Femur (tissue), 1 donor: ENCODE measurements at places on chromosomes 5 and 9.

DNA sequence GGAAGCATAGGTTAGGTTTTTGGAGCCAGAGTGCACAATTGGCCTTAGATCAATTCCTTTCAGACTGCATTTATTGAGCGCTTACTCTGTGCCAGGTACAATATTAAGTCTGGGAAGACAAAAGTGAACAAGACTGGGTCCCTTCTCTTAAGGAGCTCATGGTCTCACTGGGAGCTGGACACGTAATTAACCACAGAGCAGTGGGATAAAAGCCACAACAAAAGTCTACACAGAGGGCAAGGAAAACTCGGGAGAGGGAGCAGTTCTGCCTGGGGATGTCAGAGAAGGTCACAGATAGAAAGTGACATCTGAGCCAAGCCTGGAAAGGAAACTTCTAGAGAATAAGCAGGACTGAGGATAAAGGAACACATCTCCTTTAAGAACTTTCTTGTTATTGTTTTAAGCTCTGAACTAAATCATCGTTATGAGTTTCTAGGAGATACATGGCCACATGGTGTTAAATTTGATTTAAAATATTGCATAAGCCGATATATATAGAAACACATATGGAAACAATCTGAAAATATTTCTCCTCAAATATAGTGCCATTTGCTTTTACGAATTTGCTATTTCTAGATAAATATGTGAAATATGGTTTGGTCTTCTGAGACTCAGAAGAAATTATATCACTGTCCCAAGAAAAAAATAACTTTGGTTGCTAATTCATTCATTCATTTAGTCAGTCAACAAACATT is 40.1 kb upstream of the PDE8B start:
- DNase-seq: no peak

DNA sequence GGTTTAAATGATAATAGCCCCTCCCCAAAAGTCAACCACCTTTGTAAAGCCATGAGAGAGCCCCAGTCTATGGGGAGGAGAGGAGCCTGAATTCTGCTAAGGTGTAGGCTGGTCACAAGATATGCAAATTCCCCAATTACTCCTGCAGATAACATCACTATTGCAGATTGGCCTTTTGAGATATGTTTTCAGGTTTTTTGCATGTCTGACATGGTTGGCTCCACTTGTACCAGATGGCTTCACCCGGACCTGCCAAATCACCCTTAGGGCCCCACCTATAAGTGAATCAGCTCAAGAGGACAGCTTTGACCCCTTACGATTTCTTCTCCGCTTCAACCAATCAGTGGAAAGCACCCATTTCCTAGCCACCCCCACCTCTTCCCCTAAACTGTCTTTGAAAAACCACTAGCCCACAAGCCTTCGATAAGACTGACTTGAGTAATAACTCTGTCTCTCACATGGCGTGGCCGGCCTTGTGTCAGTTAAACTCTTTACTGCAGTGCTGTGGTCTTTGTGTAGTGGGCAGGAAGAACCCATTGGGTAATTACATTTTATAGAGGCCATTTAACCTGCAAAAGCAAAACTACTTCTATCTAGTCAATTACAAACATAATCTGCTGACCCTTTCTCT is 69.7 kb downstream of the PRLR start:
- DNase-seq: no peak

DNA sequence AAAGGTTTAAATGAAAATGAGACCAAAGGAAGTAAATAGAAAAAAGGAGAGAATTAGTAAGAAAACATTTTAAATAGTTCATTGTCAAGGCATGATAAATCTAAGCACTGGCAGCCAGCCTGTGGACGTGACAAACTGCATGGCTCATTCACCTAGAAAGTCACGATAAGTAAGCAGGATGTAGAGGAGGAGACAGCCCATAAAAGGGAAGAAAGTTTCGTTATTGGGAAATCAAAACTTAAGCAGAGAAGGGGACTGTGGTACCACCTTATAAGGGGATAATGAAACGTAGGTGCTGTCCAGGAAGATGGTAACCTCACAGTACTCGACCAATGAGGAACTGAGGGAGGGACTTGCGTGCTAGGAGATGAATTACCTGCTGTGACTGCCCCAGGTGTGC is 494.5 kb upstream of the GRAMD2B start:
- DNase-seq: no peak

GRCh38 chr9:29212397-29213387 is 1639.4 kb upstream of the C9orf72 start:
- peak; percentile 25 for DNase-seq

GRCh38 chr5:42422656-42423280 is 471 bp upstream of the GHR start:
- no peak for DNase-seq

GRCh38 chr5:171757853-171758535 is 27.6 kb upstream of the SMIM23 start:
- DNase-seq: no peak

DNA sequence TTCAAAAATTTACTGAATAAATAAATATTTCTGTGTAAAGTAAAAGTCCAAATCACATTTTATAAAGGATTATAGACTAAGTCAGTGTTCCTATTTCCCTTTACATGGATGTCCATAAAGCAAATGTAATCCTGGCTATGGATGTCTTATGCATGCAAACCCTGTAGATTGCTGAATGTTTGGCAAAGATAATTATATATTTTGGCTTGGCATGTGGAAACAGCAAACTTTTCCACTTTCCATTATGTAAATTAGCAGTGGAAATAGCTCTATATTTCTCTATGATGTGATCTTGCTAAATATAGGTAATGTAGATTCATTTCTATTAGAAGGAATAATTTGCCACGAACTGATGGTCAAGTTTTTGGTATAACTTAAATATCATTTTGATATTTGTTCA is 66.5 kb downstream of the CWC27 start:
- DNase-seq: no peak

GRCh38 chr5:30112867-30113266 is 1080.6 kb upstream of the CDH6 start:
- DNase-seq: no peak

- DNase-seq: no peak
Observed at GRCh38 chr9:87798261-87798833, 72.4 kb downstream of the CTSL start.

DNA sequence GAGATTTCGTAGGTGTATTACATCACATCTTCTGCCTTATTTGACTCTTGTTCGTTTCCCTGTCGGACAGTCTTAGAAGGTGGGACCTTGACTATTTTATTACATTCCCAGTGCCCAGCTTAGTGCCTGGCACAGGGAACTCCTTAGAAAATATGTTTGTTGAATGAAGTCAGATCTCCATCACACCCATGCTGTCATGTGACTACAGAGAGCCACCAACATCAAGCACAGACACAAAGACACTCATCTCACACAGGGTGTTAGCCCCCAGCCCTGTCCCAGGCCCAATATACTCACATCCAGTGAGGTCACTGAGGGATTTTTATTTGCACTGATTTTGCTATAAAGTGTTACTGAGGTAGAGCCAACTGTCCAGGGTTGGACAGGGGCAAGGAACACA is 692 bp upstream of the SRA1 start:
- DNase-seq: no peak

DNA sequence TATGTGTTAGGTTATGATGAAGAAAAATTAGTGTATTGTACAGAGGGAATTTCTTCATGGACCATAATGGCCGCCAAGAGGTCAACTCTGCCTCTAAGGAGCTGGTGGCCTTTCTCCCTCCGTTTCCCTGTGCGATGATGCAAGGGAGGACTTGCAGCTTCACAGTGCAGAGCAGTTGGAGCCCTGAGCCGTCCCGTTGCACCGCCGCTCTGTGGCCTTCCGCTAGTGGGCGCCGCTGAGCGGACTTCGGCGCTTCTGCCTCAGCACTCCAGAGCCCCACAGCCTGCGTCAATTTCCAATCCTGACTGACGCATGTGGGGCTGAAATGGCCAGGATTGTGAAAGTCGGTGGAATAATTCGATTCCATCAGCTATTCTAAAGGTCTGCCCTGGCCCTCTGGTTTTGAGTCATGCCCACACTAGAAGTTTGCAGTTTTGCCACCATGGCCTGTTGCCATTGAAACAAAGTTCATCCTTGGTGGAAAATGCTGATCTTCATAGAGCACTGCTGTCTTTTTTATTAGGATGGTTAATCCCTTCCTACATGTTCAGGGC is 22.7 kb upstream of the LECT2 start:
- no peak for DNase-seq

DNA sequence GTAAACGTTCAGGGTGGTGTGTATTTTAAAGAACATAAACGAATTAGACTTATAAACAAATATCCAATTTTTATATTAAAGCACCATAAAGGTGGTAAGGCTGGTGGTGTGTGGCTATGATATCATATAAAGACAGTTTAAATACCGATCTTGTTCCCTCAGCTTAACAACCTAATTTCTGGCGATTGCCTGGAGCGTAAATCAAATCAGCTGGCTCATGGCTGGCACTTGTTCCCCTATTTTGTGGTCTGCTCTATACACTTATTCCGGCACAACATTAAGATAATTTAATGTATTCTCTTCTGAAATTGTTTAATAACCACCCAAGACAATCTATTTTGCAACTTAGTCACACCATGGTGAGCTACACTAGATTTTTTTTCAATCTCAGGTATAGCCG is 2.4 kb upstream of the HAPLN1 start:
- DNase-seq: no peak

DNA sequence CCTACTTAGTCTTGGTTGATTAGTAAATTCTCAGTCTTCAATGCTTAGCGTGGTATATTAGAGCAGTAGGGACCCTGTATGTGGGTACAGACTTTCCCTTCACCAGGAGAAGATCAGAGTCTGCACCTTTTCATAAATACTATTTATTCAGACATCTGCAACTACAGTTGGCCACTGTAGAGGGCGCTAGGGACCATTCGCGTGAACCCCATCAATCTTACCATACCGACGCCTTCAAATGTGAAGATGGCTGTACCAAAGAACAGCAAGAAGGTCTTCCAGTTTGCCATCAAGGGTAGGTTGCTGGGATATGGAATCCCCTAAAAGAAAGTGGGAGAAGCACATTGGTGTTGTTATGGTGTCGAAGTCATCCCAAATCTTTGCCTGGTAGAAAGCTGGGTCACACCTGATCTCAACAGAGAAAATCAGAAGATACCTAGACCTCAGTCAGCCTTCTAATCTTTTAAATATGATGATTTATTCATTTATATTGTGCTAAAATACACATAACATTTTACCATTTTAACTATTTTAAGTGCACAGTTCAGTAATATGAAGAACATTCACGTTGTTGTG is 19.1 kb downstream of the SLC36A3 start:
- DNase-seq: no peak

- DNase-seq: peak; percentile 34
Observed at GRCh38 chr5:180347702-180348101, 5.4 kb downstream of the GFPT2 start.

- no peak for DNase-seq
Observed at GRCh38 chr5:133688391-133688790, 76.0 kb upstream of the FSTL4 start.

DNA sequence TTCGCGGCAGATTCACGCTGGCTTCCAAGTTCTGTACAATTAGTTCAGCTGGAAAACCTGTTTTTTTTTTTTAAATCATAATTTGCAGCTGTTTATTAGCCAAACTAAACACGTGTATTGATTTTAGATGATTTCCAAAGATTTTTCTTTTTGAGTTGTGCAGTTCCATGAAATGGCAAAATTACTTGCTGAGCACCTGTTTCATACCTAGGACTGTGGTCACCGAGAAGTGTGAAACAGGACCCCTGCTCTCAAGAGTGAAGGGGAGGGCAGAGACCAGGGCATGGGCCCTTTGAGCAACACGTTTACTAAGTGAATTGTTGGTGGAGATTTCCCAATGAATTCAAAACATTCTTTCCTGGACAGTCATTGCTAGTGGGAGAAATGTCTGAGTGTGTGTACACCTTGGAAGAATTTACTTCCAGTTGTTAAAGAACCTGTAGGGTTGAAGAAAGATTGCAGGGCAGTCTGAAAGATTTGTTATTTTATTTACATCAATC is 688 bp downstream of the SNX24 start:
- no peak for DNase-seq

DNA sequence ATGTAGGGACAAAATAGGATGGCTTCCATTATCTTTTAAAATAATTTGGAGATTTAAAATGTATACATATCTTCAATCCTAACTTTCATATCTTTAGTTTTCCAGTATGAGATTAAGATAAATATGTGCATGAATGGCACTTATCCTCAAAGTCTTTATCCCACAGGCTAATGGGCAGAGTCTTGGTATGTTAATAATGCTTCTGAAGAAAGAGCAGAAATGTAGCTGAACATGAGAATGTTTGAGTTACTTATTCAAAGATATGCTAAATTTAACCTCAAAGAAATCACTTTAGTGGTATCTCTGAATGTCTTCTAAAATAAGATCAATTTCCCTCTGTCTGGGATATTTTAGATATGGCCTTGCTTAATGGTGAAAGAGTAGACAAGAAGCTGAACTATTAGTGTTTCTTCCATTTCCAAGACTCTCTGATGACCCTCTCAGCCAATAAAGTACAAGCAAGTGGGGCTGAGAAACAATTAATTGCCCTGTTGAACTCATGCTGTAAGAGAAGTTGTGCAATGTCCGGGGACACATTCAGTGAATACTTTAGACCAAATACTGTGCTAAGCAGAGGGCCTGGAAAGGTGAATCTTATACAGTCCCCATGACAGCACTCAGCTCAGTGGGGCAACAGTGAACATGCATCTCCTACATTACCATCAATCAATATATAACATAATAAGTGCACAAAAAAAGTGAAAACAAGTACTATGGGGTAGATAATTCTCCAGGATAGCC is 50.0 kb upstream of the ADAMTSL1 start:
- DNase-seq: no peak

DNA sequence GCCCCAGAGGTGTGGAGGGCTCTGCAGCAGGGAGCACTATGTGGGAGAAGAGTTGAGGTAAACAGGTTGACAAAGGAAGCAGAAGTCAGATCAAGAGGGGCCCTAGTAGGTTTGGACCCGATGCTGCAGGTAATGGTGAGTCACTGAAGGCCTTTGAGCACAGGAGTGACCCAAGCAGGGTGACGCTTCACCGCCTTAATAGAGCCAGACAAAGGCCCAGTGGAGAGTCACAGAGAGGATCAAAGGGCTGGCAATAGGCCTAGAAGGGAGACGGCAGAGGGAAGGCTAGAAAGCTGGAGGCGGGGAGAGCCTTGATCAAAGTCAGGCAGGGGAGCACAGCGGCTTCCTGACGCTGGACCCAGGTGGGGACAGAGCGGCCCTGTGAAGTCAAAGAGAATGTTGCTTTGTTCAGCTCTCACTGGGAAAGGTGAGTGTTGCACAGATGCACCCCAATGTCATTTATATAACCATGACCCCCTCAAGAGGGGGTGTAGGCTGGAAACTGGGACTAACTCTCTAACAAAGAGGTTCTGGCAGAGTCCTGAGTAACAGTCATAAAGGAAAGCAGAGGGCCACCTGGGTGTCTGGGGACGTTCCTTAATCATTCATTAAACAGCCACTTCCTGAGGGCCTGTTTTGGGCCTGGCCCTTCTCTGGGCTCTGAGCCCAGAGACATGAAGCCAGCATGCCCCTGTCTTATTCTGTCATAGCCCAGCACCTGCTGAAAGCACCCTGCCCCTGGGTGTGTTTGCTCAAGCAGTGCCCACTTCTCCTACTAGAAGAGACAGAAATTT is 9.8 kb upstream of the CPLX2 start:
- DNase-seq: no peak

DNA sequence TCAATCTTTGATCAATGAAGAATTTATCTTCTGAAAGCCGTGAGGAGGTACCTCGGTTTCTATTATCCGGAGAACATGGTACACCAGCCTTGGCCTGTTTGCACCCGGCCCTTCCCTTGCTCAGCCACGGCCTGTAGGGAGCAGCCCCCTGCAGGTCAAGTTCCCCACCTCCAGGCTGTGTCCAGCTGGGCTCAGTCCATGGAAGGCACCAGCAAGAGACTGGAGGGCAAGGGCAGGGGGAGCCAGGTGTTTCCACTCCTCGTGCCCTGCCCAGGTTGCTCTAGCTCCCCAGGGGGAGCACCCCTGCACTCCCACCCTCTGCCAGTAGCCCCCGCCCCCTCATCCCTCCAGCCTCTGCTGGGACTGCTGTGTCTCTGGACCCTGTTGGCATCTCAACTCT is 87.3 kb upstream of the ADAMTS2 start:
- peak; percentile 5 for DNase-seq
